ENCODE measurements at places on chromosomes 6 and 20.

- DNase-seq: no peak
Measured at GRCh38 chr6:40512340-40512739, 74.8 kb downstream of the LRFN2 start.

- DNase-seq: no peak
Measured at GRCh38 chr6:144896289-144896688, 611.2 kb downstream of the UTRN start.

DNA sequence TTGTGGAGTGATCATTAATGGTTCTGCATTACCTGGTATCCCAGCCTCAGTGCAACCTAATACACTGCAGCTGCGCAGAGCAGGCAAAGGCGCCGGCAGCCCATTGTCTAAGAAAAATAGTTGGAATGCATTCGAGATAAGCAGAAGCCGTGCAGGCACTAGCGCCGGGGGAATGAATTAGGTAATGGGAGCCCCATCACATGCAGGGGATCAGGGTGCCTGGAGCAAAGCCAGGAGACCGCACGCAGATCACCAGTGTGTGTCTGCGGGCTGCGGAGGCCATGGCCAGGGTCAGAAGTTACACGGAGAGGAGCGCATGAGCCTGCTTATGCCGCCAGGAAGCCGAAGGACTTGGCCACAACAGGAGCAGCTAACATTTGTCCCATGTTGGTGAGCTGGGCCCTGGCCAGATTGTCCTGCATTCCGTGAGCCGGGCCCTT, 156.8 kb downstream of the DLL1 start:
- DNase-seq: no peak

- DNase-seq: no peak
Measured at GRCh38 chr20:50298554-50299324, 108.1 kb downstream of the CEBPB start.

DNA sequence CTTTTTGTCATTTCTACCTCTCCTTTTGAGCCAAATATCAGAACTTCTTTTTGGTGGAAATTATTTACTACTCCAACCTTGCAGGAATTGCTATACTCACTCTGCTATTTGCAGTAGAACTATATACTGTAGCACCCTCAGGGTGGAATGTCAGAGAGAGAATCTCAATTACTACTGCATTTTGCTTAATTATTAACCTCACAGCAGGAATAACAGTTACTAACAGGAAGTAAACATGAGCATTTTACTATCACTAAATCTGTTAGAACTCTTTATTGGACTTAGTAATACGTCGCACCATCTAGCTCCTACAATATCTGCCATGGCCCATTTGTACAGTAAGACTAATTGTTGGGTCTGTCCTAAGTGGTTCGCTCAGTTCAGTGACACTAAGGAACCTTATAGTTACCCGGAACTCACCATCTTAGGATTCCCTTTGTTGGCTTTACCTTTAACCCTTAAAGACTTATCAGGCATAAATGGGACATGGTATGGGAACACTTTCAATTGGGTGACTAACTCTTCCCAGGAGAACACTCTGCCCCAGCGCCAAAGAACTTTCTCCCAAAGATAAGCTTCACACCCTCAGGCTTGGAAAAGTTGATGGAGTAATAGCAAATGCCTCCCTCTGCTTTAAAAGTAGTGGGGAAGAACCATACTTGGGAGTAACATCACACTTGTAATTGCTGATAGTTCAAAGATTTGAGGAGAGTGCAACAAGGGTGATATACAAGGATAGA, 38.8 kb downstream of the PLN start:
- DNase-seq: no peak

GRCh38 chr20:49712996-49713752, 504 bp downstream of the B4GALT5 start:
- DNase-seq: no peak

GRCh38 chr20:59785986-59786795, 147.2 kb downstream of the SYCP2 start:
- peak; percentile 78 for DNase-seq

GRCh38 chr6:126923807-126924206, 194.7 kb upstream of the RSPO3 start:
- DNase-seq: no peak

DNA sequence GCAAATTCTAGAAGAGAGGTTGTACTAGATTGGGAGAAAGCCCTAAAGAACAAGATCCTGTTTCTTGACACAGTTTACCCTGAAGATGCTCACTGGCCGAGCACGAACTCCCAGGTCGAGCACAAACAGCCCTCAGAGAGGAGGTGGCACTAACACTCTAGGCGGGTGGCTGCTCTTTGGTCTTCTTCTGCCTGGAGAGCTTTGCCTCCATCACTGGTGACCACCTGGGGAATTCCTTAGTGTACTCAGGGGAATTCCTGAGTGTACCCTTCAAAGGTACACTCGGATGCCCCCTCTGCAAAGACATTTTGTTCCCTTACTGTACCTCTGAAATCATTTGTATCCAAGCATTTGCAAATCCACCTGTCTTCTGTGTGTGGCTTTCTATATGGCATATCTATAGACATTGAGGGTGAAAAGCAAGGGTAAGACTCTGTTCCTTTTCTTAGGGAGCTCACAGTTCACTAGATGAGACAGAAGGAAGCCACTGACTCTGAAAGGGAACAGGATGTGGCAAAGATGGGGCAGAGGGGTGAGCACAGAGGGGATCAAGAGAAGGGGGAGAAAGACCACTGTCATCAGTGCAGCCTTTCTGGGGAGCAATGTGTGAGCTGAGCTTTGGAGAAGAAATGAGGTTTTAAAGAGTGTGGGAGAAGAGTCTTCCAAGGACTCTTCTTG, 169.8 kb upstream of the PROKR2 start:
- no peak for DNase-seq

DNA sequence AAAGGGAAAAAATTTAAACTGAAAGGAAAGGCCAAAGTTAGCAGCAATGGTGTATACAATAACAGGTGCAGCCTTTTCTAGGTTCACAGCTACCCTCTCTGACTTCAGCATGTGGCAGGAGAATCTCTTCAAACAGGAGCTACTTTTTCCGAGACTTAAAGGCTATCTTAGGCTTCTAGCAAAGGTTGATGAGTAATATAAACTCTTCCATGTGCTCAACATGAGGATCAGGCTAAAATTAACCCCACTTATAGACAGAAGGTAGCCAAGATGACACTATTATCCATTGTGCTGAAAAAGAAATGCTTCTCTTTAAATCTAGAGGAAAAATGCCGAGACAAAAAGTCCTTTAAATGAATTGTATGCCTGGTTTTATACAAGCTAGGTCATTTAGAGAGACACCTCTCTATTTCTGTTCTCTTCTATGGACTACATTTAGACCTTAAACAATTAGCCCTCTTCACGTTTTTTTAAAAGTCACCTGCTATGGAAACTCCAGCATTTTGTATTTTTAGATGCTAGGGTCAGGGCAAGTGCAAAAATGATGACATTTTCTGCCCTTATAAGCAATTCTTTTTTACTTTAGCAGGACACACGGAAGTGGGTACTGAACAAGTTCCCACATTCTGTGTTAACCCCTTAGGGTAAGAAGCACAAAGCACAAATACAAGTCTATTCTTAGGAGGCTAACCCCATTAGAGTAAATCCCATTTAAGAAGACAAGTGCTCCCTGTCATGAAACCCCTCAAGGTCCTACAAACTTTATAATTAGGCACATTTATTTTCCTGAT, 216.8 kb upstream of the CITED2 start:
- no peak for DNase-seq

Data from NCI-H524 (cell line).